COLO829 (cell line): ENCODE measurements at places on chromosomes 3 and 15.

GRCh38 chr15:85955501-85956391 lies 123.9 kb upstream of the AGBL1 start:
- DNase-seq = no peak

GRCh38 chr15:45904019-45904418 lies 269.2 kb downstream of the SQOR start:
- no peak for DNase-seq

GRCh38 chr3:174253196-174253823 lies 605.8 kb upstream of the NAALADL2 start:
- DNase-seq = no peak

DNA sequence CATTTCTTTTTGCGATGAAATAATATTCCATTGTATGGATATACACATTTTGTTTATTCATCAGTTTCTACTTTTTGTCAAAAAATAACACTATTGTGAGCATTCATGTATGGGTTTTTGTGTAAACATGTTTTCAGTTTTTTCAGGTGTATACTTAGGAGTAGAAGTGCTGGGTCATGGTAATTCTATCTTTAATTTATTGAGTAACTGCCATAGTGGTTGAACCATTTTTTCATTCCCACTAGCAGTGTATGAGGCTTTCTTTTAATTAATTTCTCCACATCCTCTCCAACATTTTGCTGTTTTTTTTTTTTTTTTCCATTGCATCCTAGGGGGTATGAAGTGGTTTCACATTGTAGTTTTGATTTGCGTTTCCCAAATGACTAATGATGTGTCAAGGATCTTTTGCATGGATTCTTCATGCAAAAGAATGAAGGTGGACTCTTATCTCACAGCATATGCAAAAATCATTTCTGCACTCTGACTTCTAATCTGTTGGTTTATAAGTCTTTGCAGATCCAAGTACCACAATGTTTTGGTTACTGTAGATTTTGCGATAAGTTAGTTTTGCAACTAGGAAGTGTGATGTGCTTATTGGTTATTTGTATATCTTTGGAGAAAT lies 12.6 kb downstream of the ATP2C1 start:
- DNase-seq = no peak
